ENCODE measurements at places on chromosomes 2 and 18. TPM values are rescaled to one million over a fixed set of nuclear protein-coding genes. Genes with fewer than 3 reads are reported as not detected.

CRYGD gene
- total RNA-seq: not detected

RMC1 gene
- 19.6 TPM for total RNA-seq

SIX2 gene
- 11.9 TPM for total RNA-seq

DNA sequence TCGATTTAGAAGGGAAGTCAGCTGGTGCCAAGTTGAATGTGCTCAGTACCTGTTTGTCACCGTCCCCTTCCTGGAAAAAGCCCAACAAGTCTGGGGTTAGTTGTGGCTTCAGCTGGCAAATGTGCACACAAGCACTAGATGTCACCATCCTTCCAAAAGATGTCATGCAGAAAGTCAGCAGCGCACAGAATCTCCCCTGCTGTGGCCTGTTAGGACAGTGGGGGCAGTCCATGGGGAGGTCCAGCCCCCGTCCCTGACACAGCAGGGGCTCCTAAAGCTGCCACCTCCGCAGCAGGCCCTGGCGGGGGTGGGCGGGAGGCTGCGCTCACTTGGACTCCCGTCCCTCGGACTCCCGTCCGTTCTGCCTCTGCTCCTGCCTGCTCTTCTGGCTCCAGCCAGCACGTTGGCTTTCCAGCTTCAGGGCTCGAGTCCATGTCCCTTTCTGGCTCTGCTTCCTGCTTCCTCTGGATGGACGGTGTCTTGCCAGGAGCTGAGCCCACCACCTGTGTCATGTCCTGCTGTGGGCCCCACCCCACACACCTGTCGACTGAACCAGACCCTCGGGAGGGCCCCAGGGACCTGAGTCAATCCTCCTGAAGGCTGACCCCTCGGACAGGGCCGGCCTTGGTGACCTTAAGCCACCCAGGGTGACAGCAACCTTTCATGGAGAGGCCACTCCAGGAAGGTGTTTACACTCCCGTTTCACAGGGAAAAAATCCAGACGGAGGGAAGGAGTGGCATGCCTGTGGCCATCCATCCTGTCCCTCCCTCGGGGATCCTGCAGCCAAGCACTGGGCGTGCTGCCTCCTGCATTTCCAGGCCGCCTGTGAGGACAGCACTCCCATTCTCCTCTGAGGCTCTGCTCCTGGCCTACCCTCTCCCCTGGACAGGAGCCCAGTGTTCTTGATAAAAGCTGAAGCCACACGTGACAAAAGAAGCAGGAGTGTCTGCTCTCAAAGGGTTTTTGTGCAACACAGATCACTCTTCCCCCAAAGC lies 8.5 kb downstream of the RAB17 start:
- H3K36me3 ChIP-seq: no peaks in the 10 kb centered on the region
- H3K4me3 ChIP-seq: no peak overlapping the region
- H3K27ac ChIP-seq: no peak overlapping the region

DNA sequence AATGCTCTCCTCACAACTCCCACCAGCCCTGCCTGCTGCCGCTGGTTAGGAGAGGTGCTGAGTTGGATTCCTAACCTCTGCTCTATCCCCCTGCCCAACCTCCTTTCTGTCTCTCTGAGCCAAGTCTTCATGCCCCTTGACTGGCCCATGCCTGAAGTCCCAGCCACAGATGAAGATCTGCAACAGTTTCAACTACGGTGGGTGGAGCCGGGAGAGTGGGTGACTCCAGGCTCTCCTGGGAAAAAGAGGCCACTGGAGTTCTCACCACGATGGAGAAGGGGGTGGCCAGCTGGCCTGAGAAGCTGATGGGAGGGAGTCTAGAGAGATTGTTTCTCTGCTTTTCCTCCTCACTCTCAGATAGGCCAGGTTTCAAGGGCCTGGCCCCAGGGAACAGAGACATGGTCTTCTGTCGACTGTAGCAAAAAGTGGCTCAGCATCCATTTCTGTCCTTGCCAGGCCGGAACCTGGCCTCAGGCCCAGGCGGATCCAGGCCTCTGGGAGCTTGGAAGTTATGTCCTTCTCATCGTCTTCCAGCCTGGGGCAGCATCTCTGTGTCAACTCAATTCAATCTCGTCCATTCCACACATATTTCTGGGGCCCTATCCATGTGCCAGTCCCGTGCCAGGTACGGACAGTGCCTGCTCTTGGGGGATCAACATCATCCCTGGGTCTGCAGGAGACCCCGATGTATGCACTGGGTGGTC lies 75.3 kb downstream of the INHBB start:
- peaks cover 4% of the 10 kb centered on the region for H3K27me3 ChIP-seq
- H3K4me1 ChIP-seq: no peaks in the 10 kb centered on the region
- H3K36me3 ChIP-seq: no peaks in the 10 kb centered on the region
- DNase-seq: no peak
- H3K4me3 ChIP-seq: no peak overlapping the region

DNA sequence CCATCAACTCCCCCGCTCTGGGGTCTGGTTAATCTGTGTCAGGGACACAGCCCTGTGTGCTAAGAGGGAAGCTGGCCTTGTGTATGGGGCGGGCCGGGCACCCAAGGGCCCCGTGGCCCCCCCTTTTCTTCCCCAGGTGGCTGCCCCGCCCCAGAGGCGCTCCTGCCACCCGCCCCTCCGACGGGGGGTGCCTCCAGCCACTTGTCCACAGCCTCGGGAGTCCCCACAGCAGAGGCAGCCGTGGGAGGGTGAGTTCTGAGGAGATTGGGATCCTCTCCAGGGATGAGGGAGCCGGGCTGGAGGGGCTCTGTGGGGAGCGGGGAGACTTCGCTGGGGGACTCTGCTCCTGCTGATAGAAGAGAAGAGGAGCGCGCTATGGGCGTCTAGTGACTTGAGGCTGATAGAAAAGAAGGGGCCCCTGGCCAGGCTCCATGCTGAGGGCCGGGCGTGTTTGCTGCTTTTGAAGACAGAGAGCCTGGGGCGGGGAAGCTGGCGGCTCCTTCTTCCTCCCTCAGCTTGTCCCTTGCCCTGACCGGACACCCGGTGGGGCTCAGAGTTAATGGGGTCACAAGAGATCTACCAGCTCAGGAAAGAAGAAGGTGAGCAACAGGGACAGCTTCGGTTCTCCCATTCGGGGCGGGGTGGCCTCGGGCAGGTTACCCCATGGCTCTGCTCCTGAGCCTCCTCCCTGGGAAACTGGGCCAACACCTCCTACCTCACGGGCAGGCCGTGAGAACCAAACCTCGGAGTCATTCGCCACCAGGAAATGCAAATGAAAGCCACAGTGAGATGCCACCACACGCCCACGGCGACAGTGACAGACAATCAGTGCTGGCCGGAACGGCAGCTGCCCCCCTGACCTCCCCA lies 89.4 kb upstream of the TAF1B start:
- peak overlapping the region; percentile 99 for H3K27ac ChIP-seq
- H3K4me3 ChIP-seq: peak overlapping the region; percentile 71
- H3K4me1 ChIP-seq: peaks cover 28% of the 10 kb centered on the region
- peak; percentile 83 for DNase-seq
- H3K27me3 ChIP-seq: no peaks in the 10 kb centered on the region

DNA sequence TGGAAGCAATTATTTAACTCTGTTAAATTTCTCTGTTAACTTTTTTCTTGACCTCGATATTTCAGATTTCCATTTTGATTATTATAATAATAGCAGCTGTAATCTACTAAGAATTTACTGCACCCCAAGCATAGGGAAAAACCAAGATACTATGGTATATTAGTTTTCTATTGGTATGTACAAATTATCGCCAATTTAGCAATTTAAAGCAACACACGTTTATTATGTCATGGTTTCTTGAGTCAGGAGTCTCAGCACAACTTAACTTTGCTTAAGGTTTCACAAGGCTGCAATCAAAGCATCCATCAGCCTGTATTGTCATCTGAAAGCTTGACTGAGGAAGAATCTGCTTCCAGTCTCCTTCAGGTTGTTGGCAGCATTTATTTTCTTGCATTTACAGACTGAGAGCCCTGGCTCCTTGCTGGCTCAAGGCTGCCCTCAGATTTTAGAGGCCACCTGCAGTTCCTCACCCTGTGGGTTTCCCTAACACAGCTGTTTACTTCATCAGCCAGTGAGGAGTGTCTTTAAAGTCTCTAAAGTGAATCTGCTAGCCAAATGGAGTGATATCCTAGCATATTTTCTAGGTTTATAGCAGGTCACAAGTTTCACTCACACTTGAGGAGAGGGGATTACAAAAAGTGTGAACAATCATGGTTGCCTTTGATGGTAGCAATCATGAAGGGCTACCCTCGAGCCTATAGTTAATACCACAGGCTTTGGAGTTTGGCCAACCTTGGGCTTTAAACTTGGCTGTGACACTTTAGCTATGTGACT lies 4.4 kb upstream of the VPS54 start:
- DNase-seq: no peak
- no peaks in the 10 kb centered on the region for H3K27me3 ChIP-seq
- no peak overlapping the region for H3K4me3 ChIP-seq
- H3K4me1 ChIP-seq: peaks cover 21% of the 10 kb centered on the region
- no peak overlapping the region for H3K27ac ChIP-seq

- no peak overlapping the region for H3K4me3 ChIP-seq
- H3K27me3 ChIP-seq: peaks cover 97% of the 10 kb centered on the region
- no peak overlapping the region for H3K27ac ChIP-seq
- no peak for DNase-seq
Observed at GRCh38 chr2:222291485-222291841, 7.3 kb downstream of the PAX3 start.

GRCh38 chr18:53234610-53235009 lies 894.6 kb downstream of the DCC start:
- no peak for DNase-seq
- no peaks in the 10 kb centered on the region for H3K36me3 ChIP-seq
- H3K4me3 ChIP-seq: no peak overlapping the region
- H3K27me3 ChIP-seq: no peaks in the 10 kb centered on the region
- no peak overlapping the region for H3K27ac ChIP-seq
- H3K4me1 ChIP-seq: no peaks in the 10 kb centered on the region

Measured in PC-9 (cell line).